ENCODE measurements at places on chromosomes 4 and X.

- no peak for DNase-seq
- no peak overlapping the region for H3K27ac ChIP-seq
- no peaks in the 10 kb centered on the region for H3K27me3 ChIP-seq
- no peaks in the 10 kb centered on the region for H3K36me3 ChIP-seq
- peaks cover 12% of the 10 kb centered on the region for H3K4me1 ChIP-seq
These were observed 123.5 kb upstream of the BMPR1B start for GRCh38 chr4:94634271-94634670.

DNA sequence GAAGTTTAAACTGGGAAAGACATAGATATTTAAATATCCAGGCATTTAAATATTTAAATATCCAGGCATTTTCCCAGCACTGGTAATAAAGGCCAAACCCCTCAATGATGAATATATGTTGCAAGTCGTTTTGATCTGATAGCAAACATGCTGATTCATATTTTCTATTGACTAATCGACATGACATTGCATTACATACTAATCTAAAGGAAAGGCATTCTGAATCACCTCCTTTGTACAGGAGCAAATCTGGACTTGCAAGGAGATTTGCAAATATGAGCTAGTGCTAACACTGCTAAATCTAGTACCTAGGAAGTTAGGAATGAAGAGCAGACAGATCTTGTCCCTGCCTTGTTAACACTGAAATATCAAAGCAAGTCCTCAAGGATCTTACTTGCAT lies 207.3 kb downstream of the SLC7A11 start:
- H3K36me3 ChIP-seq = no peaks in the 10 kb centered on the region
- H3K27me3 ChIP-seq = no peaks in the 10 kb centered on the region
- no peak for DNase-seq
- no peaks in the 10 kb centered on the region for H3K4me1 ChIP-seq
- H3K4me3 ChIP-seq = no peak overlapping the region

- DNase-seq = no peak
- no peaks in the 10 kb centered on the region for H3K36me3 ChIP-seq
- no peak overlapping the region for H3K4me3 ChIP-seq
- H3K27ac ChIP-seq = no peak overlapping the region
- H3K27me3 ChIP-seq = no peaks in the 10 kb centered on the region
These were observed 497.3 kb upstream of the FRG1 start for GRCh38 chr4:189443341-189443740.

DNA sequence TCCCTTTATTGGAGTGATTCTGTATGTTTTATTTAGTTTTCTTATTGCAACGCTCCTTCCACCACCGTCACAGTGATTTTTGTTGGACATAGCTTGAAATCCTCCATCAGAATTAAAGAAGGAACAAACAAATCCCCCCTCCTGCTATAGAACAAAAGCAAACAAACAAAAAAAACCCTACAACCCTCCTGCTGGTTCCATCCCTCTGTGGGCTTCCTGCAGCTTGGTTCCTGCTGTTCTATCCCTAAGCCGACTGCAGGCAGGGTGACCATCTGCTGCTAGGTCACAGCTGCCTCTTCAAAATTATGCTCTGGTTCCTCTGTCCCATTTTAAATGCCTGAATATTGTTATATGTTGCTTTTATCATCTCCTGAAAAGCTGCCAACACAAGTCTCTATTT lies 116.8 kb upstream of the AGA start:
- DNase-seq = no peak
- no peak overlapping the region for H3K27ac ChIP-seq
- no peaks in the 10 kb centered on the region for H3K36me3 ChIP-seq
- H3K4me1 ChIP-seq = no peaks in the 10 kb centered on the region

- H3K4me1 ChIP-seq = no peaks in the 10 kb centered on the region
- H3K4me3 ChIP-seq = no peak overlapping the region
- H3K27ac ChIP-seq = no peak overlapping the region
- no peaks in the 10 kb centered on the region for H3K36me3 ChIP-seq
- no peaks in the 10 kb centered on the region for H3K27me3 ChIP-seq
These were observed 62.7 kb downstream of the FHDC1 start for GRCh38 chr4:152998861-152999260.

GRCh38 chr4:67721770-67722597 lies 21.0 kb upstream of the UBA6 start:
- H3K4me1 ChIP-seq = no peaks in the 10 kb centered on the region
- H3K4me3 ChIP-seq = no peak overlapping the region
- no peak for DNase-seq
- H3K36me3 ChIP-seq = peaks cover 7% of the 10 kb centered on the region
- no peak overlapping the region for H3K27ac ChIP-seq
- no peaks in the 10 kb centered on the region for H3K27me3 ChIP-seq

GRCh38 chr4:25129917-25130316 lies 30.3 kb downstream of the SEPSECS start:
- H3K4me3 ChIP-seq = no peak overlapping the region
- peaks cover 4% of the 10 kb centered on the region for H3K4me1 ChIP-seq
- H3K27me3 ChIP-seq = no peaks in the 10 kb centered on the region
- no peak overlapping the region for H3K27ac ChIP-seq

GRCh38 chr4:14095831-14096230 lies 468.3 kb upstream of the BOD1L1 start:
- H3K27me3 ChIP-seq = no peaks in the 10 kb centered on the region
- H3K27ac ChIP-seq = no peak overlapping the region
- H3K36me3 ChIP-seq = no peaks in the 10 kb centered on the region
- no peaks in the 10 kb centered on the region for H3K4me1 ChIP-seq
- DNase-seq = no peak

DNA sequence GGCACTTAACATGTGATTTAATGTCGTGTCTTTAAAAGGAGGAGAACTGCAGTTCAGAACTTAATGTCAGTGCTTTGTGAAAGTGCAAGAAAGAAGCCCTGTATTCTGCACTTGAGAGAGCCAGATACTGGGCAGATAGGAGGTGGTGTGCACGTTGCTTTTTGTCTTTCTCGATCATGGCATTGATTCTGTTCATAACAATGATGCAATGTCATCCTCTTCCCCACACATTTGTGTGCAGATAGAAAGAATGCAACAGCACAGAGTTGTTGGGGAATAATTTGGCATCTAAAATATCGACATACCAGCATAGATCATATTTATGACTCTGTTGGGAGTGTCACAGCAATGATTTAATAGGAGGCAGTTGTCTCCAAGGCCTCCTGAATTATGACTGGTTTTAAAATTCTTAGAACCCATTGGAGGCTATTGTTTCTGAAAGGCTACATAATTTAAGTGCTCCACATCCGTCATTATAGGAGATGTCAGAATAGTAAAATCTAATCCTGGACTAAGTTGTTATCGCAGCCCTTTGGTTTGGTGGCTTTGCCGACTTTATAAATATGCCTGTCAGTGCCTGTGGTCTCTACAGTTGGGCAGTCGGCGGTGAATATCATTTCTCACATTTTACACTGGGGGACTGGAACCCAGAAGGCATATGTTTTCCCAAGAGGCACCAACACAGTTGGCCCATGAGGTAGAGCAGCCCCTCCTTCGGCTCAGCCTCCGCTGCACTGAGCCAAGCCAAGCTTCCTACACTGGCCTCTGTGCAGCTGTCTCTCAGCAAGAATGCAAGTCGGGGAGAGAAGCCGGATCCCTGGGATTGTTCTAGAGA lies 124.9 kb downstream of the PTTG2 start:
- H3K27me3 ChIP-seq = no peaks in the 10 kb centered on the region
- peak overlapping the region; percentile 9 for H3K27ac ChIP-seq
- no peak for DNase-seq
- H3K4me3 ChIP-seq = peak overlapping the region; percentile 9
- H3K36me3 ChIP-seq = no peaks in the 10 kb centered on the region
- H3K4me1 ChIP-seq = peaks cover 51% of the 10 kb centered on the region

DNA sequence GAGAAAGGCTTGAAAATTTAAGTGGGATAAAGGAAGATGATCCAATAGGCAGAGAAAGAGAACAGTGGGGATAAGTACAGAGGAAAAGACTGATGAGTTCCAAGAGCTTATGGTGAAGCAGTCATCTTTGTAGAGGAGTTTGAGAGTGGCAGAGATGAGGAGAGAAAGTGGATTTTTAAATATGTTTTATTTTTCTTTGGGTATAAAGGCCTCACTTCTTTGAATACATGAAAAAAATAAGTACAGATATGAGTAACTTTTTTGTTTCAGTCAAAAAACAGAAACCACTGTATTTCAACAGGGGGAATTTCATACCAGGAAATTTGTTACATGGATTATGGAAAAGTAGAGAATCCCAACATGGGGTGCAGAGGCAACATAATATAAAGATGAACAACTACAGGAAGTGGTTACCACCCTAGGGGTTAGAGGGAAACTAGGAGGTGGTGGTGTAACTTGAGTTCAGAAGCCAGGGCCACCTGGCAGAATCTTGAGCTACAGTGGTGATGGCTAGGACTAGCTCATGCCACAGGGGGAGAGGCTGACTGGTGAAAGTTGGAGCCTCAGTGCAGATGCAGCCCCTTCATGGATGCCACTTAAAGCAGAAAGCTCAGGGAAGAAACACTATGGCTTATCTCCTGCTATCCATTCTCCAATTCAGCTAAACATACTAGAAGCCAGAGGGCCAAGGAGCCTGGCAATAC lies 3.4 kb upstream of the CYBB start:
- H3K27ac ChIP-seq = no peak overlapping the region
- DNase-seq = no peak
- no peaks in the 10 kb centered on the region for H3K4me1 ChIP-seq
- no peak overlapping the region for H3K4me3 ChIP-seq
- no peaks in the 10 kb centered on the region for H3K36me3 ChIP-seq
- no peaks in the 10 kb centered on the region for H3K27me3 ChIP-seq

DNA sequence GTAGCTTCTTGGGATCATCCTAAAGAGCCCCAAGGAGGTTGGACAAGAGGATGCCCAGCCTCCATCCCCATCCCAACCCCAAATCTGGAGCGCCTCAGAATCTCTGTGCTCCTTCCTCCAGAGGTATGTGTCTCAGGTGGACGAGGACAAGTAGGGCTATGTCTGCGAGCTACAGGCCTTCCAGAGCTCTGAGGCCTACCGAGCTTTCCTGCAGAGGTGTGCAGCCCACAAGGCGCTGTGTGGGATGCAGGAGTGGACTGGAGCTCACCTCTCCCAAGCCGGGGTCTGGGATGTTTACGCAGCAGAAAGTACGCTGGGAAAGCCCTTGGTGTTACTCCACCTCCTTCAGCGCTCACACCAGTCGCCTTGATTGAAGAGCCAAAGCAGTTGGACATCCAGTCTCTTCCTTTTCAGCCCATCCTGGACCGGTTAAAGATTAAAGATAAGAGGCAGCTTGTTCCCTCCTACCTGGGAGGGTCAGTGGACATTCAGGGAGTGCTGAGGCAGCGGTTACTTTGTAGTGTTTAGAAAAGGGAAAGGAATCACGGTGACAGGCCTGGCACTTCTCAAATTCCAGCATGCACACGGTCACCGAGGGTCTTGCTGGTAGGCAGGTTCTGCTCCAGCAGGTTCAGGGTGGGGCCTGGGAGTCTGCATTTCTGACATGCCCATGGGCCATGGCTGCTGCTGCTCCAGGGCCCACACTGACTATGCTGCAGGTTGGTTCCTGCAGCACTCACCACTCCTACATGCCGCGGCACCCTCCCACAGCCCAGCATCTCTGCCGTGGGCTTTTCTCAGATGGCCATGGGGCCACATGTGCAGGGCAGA lies 29.5 kb upstream of the JAKMIP1 start:
- H3K27ac ChIP-seq = no peak overlapping the region
- H3K4me3 ChIP-seq = no peak overlapping the region
- no peaks in the 10 kb centered on the region for H3K27me3 ChIP-seq

GRCh38 chrX:119870626-119871131 lies 854 bp downstream of the RNF113A start:
- peak overlapping the region; percentile 84 for H3K4me3 ChIP-seq
- H3K27me3 ChIP-seq = no peaks in the 10 kb centered on the region
- no peaks in the 10 kb centered on the region for H3K36me3 ChIP-seq
- peaks cover 8% of the 10 kb centered on the region for H3K4me1 ChIP-seq

- DNase-seq = no peak
- H3K4me3 ChIP-seq = no peak overlapping the region
- H3K36me3 ChIP-seq = no peaks in the 10 kb centered on the region
These were observed 67.9 kb upstream of the SLC4A4 start for GRCh38 chr4:71270901-71271300.

- no peaks in the 10 kb centered on the region for H3K27me3 ChIP-seq
- H3K36me3 ChIP-seq = no peaks in the 10 kb centered on the region
- H3K4me1 ChIP-seq = no peaks in the 10 kb centered on the region
- no peak overlapping the region for H3K4me3 ChIP-seq
These were observed 3.9 kb upstream of the DTHD1 start for GRCh38 chr4:36277533-36277932.

GRCh38 chrX:16528620-16529019 lies 121.3 kb upstream of the S100G start:
- no peaks in the 10 kb centered on the region for H3K36me3 ChIP-seq
- H3K4me1 ChIP-seq = no peaks in the 10 kb centered on the region
- no peaks in the 10 kb centered on the region for H3K27me3 ChIP-seq
- DNase-seq = no peak
- H3K4me3 ChIP-seq = no peak overlapping the region

GRCh38 chrX:137573324-137574101 lies 7.6 kb downstream of the ZIC3 start:
- DNase-seq = no peak
- no peaks in the 10 kb centered on the region for H3K36me3 ChIP-seq
- H3K27ac ChIP-seq = no peak overlapping the region
- H3K4me1 ChIP-seq = no peaks in the 10 kb centered on the region
- H3K4me3 ChIP-seq = no peak overlapping the region

DNA sequence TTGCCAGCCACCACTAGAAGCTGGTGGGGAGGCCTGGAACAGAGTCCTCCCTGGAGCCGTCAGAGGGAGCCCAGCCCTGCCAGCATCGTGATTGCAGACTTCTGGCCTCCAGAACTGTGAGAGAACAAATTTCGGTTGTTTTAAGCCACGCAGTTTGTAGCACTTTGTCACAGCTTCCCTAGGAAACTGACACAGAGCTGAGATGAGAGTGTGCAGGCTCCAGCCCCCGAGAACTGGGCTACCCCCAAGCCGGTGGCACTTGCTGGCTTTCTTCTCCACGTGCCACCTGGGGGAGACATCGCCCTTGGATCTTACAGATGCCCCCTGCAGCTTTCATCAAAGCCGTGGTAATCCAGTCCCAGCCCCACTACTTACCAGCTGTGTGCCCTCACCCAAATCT lies 83.7 kb downstream of the PPP2R2C start:
- H3K36me3 ChIP-seq = no peaks in the 10 kb centered on the region
- H3K4me3 ChIP-seq = no peak overlapping the region
- no peaks in the 10 kb centered on the region for H3K27me3 ChIP-seq
- no peak overlapping the region for H3K27ac ChIP-seq
- H3K4me1 ChIP-seq = no peaks in the 10 kb centered on the region

DNA sequence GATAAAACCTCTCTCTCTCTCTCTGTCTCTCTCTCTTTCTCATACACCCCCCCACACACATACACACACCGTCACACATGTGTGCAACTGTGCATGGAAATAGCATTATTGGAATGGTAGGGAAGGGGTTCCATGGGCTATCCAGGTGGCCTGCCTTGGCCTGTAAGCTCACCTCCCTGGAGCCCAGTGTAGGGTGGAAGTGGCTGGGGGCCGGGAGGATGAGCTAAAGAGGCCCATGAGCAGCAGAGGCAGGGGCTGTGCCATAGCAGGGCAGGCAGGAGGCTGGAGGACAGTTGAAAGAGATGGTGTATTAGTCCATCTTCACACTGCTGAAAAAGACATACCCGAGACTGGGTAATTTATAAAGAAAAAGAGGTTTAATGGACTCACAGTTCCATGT lies 74.2 kb downstream of the CYTL1 start:
- no peak overlapping the region for H3K4me3 ChIP-seq
- H3K4me1 ChIP-seq = no peaks in the 10 kb centered on the region
- no peak overlapping the region for H3K27ac ChIP-seq
- no peak for DNase-seq

Data from thoracic aorta (tissue), 2 donors.